ENCODE measurements at places on chromosomes 13 and 19. TPM values are rescaled to one million over a fixed set of nuclear protein-coding genes. Genes with fewer than 3 reads are reported as not detected.
A peak's percentile ranks its signal among the peaks of the same experiment; 100 is the strongest.

DNA sequence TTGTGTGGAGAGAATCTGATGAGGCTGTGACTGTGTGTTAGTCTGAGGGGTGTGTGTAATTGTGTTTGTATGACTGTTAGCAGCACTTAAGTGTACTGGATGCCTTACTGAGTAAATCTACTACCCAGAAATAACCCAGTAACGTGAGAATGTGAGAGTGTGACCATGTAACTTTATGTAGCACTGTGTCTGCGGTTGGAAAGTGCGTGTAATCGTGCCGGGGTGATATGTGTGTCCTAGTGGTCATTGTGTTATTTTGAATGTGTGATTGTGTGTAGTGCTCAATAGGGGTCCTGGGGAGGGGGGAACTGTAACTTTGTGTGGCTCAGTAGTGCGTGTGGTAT, 550 bp downstream of the ZNF383 start:
- peak; percentile 53 for DNase-seq

DNA sequence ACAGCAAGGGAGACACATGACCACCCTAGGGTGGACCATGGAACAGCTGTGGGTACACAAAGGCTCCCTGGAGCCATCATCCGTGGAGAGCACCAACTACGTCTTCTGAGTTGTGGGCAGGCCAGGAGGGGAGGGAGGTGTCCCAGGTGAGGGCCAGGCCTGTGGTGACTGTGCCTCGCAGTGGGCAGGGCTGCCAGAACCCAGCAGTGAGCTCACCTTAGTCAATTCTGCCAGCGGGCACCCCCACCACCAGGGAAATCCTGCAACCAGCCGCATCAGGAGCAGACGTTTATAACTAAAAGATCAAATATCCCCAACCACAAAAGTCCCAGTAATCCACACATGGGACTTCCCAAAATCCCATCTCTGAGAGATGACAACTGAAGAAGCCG, 19.6 kb downstream of the ELL start:
- DNase-seq, result no peak

GRCh38 chr13:92626274-92626673, 600.3 kb upstream of the GPC6 start:
- no peak for DNase-seq

DNA sequence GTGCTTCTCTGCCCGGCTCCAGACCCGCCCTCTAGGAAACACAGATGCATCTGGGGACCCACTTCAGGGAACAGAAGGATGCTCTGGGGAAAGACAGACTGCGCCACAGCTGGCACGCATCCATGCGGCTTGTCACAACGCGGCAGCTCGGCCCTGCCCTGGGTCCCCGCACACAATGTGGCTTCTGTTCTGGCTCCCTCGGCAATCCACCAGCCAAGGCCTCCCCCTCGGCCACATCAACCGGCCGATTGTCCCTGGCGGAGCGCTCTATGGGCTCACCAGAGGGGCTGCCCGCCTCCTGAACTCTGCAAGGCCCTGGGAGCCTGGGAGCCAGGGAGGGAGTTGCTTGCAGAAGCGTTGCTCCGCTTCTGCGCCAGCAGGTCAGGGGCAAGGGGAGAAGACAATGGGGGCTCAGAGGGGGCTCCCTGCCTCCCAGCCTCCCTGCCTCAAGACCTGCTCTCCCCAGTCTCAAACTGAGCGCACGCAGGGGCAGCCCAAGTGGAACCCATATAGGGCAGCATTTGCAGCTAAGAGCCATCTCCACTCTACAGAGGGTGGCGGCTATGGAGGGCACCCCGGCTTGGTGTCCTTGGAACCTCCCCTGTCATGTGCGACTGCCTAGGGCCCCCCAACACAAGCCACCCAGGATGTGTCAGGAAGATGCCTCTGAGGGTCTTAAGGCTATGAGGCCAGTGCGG, 37.9 kb downstream of the MLLT1 start:
- DNase-seq, result no peak

IGSF23 gene
- total RNA-seq, result not detected

FFAR2 gene
- total RNA-seq, result 0.99 TPM

RNASEH2A gene
- total RNA-seq, result 7.2 TPM

All from skin of body (tissue), 3 donors.